GM10248 (cell line): ENCODE measurements at places on chromosomes 5 and 9.

DNA sequence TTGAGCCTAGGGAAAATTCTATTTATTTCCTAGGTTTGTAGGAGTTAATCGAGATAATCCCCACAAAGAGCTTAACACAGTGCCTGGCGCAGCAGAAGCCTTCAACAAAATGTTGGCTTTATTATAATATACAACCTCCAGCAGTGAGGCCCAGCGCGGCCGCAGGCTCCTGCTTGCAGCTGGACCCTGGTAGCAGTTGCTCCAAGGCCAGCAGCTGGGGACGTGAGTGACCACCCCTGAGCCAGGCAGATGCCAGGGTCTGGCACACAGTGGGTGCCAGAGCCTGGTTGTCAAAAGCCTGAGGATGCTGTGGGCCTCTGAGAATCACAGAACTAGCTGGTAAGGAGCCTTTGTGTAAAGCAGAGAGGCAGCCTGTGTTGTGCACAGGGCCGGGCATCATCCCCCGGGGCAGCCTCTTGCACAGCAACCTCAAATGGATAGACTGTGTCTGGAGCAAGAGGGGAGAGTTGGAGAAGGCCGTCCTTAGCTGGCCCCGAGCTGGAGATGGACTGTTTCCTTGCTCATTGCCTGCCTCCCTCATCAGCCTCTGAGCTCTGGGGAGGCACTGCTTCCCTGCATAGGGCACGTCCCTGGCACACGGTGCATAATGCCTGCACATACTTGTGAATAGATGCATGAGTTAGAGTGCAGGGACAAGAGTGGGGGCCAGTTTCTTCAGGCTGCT is 17.3 kb downstream of the CSF1R start:
- no peak for DNase-seq

- no peak for DNase-seq
These were observed 21.8 kb upstream of the TMOD1 start for GRCh38 chr9:97479496-97480159.

DNA sequence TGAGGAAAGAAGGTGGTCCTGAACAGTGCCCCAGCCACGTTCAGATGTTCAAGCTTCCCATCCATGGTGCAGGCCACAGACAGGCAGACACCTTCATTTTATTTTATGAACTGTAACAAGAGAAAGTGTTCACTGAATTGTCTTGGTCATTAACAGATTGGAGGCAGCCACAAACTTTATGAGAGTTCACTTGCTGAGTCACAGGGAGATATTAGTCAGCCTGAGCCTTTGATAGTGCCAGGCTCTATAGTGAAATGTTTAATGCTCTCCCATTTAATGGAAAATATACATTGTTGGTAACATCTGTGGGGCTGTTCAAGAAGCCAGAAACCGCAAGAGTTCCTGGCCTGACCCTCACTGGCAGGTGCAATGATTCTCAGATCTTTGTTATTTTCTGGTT is 237.0 kb downstream of the TENT4A start:
- DNase-seq, result no peak

- DNase-seq, result no peak
These were observed 72.5 kb upstream of the PANK3 start for GRCh38 chr5:168651648-168652047.

DNA sequence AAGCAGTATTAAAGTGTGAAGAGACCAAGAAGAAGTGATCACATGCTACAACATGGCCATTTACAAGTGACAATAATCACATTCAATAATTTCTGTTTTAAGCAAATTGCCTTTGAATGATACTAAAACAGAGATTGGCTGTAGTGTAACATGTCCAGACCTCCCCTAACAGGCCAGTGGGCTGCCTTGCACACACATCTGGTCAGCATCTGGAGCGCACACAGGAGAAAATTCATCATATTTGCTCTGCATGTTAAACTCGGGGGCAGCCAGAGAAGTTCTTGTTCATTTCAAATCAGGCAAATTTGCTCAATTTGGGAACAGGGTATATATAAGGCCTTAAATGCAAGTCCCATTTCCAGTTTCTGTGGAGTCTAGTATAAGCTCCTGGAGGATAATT is 111.1 kb upstream of the FBXL7 start:
- no peak for DNase-seq

- no peak for DNase-seq
These were observed 108.9 kb downstream of the MARCHF3 start for GRCh38 chr5:126921241-126922091.

GRCh38 chr5:32339878-32340277 is 27.1 kb upstream of the MTMR12 start:
- no peak for DNase-seq

- no peak for DNase-seq
These were observed 116.6 kb downstream of the CDH12 start for GRCh38 chr5:22736443-22737003.

DNA sequence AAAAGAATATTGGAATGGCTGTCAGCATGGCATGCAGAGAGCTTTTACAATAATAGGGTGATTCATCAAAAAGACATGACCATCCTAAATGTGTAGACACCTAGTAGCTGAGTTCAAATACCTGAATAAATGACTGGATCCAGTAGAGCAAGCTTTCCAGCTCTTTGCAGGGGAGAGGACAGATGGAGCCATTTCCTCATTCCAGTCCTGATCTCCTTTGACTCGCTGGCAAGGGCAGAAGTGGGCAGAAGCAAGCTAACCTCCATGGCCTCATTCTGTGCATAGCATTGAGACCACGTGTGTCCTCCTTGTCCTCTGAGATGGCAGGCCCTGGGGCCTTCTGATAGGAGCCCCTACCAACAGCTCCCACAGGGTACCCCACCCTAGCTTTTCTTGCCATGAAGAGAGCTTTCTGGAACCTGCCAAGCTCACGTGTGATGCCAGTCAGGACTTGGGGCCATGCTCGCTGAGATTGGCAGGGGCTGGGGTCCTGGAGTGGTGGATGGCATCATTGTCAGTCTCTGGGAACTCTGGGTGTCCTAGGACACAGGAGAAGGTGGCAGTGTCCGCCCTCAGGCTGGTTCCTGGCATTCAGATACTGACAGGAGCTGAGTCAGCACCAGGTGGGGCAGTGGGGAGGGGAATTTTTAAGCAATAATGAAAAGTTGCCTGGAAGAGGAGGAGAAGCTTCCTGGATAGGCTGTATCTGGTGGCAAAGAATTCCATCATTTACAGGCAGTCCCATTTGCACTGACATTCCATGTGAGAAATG is 33.6 kb downstream of the WWC1 start:
- DNase-seq, result no peak

DNA sequence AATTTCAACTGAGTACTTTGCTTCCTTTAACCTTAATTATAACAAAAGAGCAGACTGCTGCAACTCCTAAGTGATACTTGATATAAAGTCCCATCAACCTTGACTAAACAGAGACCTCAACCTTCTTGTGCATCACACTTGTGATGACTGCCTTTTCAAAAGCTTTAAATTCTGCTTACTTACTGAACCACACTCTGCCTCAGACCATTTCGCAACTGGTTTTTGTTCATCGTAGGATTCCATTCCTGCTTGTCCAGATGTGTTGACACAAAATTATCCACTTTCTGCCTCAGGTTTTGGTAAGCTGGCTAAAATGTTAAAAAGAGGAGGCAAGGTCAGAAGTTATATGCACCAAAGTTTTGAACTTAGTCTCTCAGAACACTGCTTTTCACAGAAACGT is 3.5 kb downstream of the BOD1 start:
- DNase-seq, result no peak

DNA sequence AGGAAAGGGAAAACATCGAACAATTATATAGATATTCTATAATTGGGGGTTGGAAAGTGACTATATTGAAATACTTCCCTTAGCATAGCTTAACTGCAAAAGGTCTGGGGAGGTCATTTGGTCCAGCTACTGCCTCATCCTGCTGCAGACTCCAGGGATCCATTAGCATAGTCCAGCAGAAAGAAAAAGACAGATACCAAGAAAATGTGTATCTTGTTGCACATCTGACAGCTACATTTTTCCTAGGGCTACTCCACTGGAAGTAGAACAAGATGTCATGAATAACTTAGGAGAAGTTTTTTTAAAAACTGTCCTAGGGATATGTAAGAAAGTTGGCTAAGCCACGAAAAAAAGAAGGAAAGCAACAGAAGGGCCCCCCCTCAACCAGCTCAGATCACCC is 92.9 kb upstream of the SLC30A5 start:
- DNase-seq, result no peak

GRCh38 chr5:132072528-132072927 is 1.1 kb upstream of the CSF2 start:
- no peak for DNase-seq

DNA sequence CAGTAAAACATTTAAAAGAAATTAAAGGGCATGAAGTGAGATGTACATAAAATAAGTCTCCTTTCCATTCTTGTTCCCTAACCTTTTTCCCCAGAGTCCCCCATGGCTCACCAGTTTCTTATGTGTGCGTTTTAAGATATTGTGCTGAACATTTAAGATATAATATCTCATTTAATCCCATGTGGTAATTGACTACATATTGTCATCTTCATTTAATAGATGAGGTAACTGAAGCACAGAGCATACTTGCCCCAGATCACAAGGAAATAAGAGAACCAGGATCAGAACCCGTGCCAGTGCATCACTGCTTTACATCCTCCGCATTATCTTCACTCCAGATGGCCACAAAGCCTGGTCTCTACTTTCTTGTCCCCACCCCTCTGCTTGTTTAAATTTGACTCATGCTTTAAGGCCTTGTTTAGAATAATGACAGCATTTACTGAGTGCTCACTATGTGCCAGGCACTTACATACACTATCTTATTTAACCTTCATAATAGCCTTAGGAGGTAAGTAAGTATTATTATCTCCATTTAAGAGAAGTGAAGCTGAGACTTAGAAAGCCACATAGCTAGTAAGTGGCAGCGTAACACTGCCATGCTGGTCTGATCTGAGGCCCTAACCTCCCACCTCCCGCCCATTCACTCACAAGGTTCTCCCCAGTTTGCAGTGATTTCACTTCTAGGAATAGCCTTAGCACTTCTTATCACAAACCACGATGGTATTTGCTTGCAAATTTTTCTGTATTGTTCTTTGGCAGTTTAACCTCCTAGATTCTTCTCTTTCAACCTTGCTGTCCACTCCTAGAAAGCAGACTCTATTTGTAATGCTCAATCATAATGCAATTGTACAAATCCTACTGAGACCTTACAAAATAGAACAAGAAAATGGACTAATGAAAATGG is 78.4 kb upstream of the IL6ST start:
- DNase-seq, result no peak

DNA sequence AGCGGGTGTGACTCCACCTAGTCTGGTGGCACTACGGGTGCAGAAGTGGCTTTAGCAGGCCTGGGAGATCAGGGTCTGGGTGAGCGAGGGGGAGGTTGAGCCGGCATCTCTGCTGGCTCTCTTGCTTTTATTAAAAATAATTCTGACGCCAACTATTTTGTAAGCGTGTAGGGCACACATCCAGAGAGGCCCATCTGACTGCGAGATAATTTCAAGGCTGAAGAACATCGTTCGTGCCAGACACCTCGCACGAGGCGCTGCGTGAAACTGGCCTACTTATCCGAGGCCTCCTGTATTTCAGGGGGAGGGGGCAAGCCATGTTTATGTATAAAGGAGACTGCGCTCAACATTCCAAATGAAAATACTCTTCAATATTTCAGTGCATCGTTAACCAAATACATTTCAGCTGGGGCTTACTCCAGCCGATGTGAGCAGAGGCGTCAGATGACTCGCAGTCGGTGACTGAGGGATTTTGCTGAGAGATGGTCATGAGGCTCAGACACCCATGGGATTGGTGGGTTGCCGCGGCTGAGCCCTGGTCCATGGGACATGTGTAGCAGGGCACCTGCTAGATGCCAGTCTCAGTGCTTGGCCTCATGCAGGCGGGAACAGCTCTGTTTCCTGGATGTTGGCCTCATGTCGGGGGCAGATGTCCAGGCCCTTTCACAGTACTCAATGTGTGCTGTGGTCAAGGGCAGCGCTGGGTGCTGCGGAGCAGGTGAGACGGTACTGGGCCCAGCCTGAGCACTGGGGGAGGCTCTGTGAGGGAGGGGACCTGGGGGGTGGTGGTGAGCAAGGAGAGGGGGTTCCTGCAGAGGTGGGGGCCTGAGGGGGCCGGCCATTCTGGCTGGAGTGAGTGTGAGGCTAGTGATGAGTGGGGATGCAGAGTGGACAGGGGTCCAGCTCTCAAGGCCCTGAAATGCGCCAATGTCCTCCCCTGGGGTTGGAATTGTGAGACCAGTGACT is 201.5 kb downstream of the DAB2IP start:
- DNase-seq, result no peak

DNA sequence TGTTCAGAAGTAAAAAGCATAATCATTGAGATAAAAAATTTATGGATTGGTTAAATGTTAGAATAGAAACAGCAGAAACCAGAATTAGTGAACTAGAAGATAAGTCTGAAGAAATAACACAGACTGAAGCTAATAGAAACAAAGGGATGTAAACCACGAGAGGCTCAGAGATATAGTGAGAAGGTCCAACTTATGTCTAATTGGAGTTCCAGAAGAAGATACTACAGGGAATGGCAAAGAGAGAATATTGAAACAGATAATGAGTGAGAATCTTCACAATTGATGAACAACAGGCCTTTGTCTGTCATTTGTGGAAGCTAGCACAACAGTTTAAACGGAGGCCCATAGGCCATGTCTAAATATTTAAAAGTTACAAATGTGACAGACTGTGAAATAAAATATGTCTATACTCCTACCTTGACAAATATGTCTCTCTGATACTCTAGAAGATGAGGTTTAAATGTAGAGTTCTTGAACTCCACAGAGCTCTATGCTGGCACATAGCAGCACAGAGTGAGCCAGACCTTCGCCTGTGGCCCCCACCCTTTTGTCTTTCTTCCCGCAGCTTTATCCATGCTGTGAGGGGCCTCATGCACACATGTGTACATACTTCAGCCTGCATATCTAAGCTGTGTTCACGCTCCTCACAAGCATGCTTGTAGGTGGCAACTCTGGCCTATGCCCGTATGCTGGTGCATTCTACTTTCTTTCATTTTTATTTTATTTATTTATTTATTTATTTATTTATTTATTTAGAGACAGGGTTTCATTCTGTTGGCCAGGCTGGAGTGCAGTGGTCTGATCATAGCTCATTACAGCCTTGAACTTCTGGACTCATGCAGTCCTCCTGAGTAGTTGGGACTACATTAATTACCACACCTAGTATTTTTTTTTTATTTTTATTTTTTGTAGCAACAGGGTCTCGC is 45.0 kb upstream of the ABL1 start:
- no peak for DNase-seq

- no peak for DNase-seq
These were observed 561.6 kb downstream of the TAF11L14 start for GRCh38 chr5:18195910-18196309.

DNA sequence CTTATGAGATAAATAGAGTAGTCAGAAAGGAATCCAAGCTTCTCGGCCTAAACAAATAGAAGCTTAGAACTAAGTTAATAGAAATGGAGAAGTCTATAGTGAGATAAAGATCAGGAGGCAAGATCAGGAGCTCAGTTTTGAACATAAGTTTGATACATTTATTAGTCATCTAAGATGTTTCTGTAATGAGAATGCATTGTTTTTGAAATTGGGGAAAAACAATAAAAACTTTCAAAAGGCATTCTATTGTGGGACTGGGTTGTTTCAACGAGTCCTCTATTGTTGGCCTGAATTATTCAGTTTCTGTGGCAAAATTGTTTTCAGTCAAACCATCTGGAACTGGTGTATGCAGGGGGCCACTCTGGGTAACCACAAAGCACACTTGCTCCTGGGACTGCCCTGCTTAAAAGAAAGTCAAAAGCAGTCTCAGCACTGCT is 181.0 kb upstream of the CLINT1 start:
- peak; percentile 18 for DNase-seq
